Activated CD4-positive, alpha-beta T cell treated with anti-CD3 and anti-CD28 coated beads, Interleukin-2, amount 50 U/mL, for 4 hours (primary cell): ENCODE measurements at places on chromosomes 2 and 18.

- no peak for DNase-seq
These were observed 1.3 kb downstream of the ZNF521 start for GRCh38 chr18:25350489-25351251.

DNA sequence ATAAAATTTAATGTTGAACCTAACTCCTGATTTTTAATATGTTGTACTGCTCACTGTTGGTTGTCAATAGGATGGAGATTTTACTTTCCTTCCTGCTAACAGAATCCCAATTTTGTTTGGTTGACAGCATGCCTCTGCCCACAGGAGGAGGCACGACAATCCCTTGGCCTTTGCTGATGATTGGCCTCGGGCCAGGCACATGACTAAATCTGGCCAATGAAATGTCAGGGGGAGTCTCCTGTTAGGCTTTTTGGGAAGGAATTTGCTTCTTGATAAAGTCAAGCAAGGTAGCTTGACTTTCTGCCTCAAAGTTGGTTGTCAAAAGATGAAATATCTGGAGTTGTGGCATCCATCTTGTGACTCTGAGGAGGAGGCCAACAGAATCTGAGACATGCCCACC lies 6.8 kb upstream of the TGFA start:
- DNase-seq, result no peak

DNA sequence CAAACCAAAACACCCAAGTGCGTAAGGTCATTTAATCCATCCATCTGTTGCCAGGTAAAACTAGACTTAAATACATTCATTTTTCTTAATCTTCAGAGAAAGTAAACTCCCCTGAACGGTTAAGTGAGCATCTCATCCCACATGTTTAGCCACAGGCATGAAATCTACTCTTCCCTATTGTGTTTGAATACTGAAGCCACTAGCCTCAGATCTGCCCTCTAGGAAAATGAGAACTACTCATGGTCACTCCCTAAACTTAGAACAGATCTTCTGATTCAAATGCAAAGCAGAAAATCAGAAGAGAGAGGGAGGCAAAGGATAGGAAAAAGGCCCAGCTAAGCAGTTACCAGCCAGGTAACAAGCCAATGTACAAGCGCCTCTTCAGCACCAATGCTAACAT lies 7.1 kb downstream of the TMEM247 start:
- DNase-seq, result no peak

DNA sequence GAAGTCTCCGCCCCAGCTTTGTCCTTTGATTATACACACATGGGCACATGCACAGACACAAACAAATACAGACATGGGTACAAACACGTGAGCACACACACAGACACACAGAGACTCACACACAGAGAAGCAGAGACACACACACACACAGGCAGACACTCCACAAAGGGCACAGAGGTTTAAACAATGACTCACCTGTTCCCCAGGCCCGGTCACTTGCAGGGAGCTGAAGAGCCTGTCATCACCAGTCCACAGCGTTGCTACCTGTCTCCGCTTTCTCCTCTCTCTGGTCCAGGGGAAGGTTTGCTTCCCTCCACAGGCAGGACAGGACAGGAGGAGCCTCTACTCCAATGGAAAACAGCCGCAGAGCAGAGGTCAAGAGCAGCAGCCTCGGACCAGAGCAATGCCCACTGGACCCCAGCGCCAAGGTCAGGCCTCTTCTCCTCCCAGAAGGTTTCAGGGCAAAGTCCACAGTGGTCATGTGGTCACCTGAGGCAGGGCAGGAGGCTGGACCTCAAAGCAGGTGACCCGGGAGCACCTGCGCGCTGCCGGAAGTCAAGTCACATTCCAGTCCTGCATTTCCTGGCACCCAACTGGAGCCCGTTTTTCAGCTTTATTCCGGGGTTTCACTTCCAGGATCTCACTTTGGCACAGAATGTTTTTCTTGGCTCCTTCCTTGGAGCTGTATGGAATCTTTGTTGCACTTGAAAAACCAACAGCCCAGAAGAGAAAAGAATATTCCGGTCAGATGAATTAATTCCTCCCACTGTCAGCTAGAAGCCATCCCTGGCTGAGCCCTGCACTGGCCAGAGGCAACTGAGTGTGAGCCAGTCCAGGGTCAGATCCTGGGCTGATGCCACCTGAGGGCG lies at the start of gene RAB17:
Gene RAB17 (minus strand): TSS at position 463 of the 869 bp plus-strand sequence. CDS start 4,580 bp downstream, outside the sequence.
- DNase-seq, result no peak
